Stimulated activated CD4-positive, alpha-beta T cell treated with anti-CD3 and anti-CD28 coated beads, Interleukin-15, amount 100 ng/mL, for 48 hours (primary cell): ENCODE measurements at places on chromosomes 3 and 15.

DNA sequence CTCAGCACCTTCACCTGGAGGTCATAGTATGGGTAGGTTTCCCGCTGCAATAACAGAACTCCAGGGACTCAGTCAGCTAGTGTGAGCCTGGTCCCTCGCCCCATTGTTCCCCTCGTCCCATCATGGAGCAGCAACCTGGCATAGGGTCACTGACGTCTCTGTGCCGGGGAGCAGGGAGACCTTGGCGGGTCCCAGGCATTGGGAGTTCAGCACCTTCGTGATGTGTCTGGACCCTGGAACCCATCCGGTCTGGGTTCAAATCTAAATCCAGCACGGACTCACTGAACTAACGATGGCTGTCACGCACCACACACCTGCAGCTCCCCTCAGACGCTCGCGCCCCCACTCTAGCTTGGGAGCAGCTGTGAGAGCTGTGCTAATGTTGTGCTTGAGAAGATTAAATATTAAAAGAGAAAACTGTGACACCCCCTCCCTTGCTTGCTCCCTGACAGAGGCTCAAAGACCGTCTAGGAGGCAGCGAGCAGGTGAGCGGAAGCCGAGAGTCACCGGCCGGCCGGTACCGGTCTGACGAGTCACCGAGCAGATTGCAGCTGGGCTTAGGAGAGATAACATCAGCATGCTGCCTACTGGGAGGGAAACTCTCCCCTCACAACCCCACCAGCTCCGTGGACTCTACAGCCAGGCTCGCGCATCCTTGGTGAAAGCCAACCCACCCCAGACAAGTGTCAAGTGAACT lies 742 bp downstream of the PLA2G4F start:
- no peak for DNase-seq

DNA sequence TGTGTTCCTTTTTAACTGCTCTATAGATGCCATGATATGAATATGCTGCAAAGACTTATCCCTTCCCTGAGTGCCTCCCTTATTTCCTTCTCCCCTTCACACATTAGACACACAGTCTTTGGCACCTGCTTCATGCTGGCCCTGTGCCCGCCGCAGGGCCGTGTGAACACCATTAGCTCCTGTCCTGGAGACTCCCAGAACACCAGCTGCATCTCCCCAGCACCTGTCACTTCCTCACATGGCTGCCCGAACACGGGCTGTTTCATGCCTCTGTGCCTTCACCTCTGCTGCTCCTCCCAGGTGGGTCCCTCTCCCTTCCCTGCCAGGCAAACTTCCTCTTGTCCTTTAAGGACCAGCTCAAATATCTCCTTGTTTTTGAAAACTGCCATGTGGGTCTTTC lies 40.5 kb upstream of the SEC13 start:
- DNase-seq = no peak

- no peak for DNase-seq
Observed at GRCh38 chr15:66897971-66898370, 167.4 kb upstream of the SMAD3 start.

- no peak for DNase-seq
Observed at GRCh38 chr15:67179411-67179995, 75.0 kb downstream of the AAGAB start.

GRCh38 chr3:169008776-169009358 lies 654.6 kb downstream of the MECOM start:
- DNase-seq = no peak

DNA sequence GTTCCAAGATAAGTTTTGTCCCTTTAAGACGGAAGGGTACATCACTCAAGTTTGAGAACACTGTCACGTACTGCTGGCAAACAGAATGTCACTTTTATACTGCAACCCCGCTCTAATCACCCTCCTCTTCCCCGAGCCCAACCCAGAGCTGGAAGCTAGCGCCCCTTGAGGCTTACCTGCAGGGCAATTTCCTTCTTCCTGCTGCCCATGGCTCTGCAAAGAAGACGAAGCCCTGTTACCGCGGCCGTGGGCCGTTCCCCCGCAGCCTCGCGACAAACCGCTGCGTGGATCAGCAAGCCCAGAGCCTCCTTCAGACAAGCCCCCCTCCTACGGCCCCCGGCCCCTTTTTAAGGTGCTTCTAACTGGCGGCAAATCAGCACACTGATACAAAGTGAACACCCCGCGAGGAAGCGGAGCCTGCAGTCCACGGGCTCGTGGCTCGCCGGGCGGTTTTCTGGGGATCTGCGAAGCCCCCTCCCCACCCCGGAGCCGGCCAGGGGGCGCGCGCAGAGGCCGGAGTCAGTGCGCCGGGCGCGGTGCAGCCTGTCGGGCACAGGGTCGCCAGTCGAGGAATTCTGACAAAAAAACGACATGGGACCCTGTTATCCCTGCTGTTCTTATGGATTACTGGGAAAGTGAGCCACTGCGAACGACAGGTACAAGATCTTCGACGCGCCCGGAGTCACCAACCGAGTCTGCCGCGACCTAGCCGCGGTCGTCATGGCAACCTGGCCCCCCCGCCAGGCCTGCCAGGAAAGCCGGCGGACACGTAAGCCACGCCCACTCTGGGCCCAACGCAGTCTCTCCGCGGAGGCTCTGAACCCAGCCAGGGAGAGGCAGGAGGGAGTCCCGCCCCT lies at the start of gene NME9:
NME9 (minus strand) TSS at position 725 of the 857 bp plus-strand sequence; CDS start at position 209, 516 bp downstream.
- DNase-seq = peak; percentile 82

GRCh38 chr3:181753391-181753790 lies 41.7 kb downstream of the SOX2 start:
- DNase-seq = no peak

DNA sequence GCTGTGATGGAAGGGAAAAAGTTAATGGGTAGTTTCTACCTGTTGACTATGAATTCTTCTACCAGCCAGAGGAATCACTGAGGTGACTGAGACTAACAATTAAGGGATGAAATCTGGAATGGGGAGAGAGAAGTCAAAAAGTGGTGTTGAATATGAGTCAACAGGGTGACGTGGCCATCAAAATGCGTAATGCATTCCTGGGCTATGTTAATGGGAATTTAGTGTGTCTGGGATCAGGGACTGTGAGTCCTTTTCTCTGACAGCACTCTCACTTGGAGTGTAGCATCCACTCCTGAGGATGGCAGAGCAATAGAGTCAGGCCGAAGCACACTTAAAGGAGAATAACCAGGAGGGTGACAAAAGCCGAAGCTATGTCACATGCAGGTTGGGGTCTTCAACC lies 60.4 kb downstream of the MESD start:
- DNase-seq = no peak

DNA sequence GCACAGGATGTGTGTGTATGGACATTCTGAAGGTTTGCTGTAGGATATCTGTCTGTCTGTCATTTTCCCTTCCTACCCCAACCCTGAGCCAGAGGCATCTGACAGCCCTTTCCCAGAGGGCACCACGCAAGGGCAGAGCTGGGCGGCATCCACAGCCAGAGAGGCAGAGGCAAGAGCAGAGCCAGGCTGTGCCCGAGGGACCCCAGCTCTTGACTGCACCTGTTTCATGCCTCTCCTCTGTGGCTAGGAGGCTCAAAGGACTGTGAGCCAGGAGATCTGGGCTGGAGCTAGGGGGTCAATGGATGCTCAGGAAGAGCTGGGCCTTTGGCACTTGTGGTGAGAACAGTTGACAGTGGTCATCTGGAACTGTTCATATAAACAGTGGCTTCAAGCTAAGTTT lies 4.8 kb upstream of the APEH start:
- DNase-seq = no peak
